ENCODE measurements at places on chromosomes 3 and 15.

DNA sequence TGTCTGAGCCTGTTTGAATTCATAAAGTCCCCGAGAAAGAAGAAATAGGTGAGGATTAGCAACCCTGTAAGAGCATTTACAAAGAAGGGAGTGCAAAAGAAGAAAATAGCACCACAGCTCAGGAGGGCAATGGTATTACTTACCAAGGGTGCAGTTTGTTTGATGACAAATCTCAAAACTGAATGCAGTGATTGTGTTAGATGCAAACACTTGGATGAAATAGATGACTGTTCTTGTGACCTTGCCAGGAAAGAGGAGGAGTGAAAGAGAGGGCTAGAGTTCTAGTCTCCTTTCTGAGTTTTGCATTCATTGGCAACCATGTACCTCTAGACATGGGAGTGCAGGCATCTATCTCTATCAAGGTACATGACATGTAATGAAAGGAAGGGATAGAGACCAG is 1030.8 kb upstream of the CFAP20DC start:
- DNase-seq, result no peak

DNA sequence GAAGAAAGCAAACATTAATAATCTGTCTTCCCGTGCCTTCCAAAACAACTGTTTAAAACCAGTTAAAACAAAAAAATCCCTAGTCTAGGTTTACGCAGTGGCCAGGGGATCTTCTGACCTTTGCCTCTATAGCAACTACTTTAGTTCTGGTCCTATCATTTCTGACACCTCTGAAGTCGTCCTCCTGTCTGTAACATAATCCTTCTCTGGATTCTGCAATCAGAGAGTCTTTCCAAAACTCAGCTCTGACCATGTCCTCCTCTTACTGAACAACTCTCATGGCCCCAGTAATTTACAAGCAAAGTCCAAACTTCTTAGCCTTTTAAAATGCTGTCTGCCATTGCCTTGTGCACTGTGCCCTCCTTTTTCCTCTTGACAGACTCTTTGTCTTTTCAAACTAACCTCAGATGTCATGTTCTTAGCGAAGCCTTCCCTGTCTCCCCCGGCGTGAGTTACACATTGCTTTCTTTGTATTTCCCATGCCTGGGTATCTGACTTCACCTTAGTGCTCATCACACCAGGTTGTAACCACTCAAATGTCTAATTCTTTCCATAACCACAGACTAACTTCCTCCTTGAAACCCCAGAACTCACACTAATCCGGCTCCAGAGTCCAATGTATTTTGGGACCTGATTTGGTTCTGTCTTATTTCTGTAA is 105.2 kb upstream of the BNIP2 start:
- DNase-seq, result no peak

DNA sequence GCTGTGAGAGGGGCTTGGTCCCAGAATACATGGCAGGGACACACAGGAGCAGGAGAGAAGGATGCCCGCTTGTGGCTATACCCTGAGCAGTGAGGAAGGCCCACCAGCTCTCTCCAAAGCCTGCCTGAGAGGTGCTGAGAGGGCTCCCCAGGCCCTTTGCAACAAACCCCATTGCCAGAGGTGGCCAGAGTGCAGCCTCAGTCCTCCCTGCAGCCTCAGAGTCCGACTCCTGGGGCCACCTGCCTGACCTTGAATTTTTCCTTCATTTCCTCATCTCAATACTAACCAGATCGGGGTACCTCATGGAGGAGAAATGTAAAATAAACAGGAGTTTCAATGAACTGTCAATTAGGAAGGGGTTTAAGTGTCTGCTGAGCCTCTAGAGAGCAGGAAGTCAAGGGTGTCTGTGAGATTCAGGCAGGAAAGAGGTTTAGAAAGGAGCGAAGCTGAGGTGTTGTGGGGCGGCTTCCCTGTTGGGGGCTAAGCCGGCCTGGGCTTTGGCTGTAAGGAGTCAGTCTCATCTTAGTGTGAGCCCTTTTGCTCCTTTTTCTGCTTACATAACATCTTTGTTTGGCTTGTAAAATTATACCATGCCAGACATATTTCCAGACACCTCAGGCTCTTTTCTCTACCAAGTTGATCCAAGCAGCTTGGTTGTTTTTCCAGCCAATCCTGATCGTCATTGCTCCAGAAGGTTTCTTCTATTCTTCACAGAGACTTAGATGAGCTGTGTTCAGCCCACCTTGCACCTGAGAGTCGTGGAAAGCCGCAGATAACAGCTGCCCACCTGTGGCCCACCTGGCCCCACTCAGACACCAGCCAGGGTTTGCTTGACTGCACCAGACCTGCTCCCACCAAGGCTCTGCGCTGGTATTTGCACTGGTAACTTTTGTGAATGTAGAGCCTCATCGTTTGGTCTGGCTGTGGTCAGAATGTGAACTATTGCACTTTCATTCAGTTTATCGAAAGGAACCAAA is 36.7 kb downstream of the CMTM7 start:
- no peak for DNase-seq

- DNase-seq, result no peak
Measured at GRCh38 chr15:23897531-23897930, 210.4 kb upstream of the NDN start.

GRCh38 chr3:127867986-127868385 is 45.7 kb upstream of the MGLL start:
- DNase-seq, result no peak

- no peak for DNase-seq
Measured at GRCh38 chr3:194267744-194268653, 83.1 kb downstream of the CPN2 start.

DNA sequence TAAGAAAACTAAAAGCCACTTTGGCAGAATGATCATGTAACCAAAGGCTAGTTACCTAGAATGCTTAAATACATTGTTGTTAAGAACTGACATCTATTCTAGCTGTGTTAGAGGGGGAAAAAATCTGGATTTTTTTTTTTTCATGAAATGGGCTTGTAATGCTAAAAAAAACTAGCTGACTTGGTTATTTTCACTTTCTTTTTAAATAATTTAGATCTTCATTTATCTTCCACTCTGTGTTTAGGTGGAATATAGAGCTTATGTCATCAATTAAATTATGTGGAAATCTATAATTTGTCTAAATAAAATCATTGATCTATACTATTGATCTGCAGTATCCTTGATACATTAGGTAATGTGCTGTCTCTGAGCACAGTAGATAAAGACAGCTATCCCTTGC is 217.4 kb downstream of the TCF12 start:
- DNase-seq, result no peak

GRCh38 chr3:43525386-43525785 is 96.4 kb downstream of the ANO10 start:
- no peak for DNase-seq

- DNase-seq, result peak; percentile 7
Measured at GRCh38 chr15:42239528-42240182, 31.6 kb upstream of the VPS39 start.

DNA sequence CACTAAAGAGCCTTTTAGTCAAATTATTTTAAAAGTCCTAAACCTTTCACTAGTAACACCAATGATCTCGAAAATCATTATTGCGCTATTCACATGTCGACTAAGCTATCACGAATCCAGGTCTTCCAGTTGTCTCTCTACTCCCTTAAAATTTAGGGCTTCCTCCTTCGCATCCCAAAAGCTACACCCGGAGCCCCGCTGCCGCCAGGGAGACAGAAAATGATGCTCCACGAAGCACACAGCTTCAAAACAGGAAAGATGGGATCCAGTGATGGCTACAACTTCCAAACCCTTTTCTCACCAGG is 253 bp downstream of the IFT80 start:
- DNase-seq, result no peak

DNA sequence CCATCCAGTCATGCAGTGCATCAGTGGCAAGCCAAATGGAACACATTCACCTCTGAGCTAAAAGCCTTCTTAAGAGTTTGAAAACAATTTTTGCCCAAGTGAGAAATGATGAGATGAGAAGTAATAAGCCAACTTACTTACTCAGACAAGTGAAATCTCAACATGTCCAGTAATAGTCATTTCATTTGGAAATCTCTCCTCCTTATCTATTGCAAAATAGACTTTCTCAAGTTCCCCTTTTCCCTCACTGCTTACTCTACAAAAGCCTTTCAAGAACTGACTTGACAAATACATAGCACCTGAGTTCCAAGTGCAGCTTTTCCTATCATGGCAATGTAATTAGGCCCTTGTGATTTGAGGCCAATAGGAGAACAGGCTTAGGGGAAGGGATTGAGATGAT is 282.3 kb downstream of the SLC9A9 start:
- DNase-seq, result no peak

DNA sequence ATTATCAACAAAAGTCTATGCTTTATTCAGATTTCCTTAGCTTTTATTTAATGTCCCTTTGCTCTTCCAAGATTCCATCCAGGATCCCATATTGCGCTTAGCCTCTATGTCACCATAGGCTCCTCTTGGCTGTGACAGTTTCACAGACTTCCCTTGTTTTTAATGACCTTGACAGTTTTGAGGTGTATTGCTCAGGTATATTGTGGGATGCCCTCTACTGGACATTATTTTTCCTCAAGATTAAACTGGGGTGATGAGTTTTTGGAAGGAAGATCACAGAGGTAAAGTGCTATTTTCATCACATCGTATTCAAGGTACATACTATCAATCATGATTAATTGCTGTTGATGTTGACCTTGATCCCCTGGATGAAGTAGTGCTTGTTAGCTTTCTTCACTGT is 99.1 kb upstream of the SMAD3 start:
- no peak for DNase-seq

DNA sequence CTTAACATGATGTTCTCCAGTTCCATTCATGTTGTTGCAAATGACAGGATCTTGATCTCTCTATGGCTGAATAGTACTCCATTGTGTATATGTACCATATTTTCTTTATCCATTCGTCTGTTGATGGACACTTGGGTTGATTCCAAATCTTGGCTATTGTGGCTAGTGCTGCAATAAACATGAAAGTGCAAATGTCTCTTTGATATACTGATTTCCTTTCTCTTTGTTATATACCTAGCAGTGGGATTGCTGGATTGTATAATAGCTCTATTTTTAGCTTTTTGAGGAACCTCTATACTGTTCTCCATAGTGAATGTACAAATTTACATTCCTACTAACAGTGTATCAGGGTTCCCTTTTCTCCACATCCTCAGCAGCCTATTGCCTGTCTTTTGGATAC is 5.9 kb upstream of the RBP2 start:
- DNase-seq, result no peak

GRCh38 chr3:105610473-105610872 is 243.8 kb downstream of the ALCAM start:
- DNase-seq, result no peak

DNA sequence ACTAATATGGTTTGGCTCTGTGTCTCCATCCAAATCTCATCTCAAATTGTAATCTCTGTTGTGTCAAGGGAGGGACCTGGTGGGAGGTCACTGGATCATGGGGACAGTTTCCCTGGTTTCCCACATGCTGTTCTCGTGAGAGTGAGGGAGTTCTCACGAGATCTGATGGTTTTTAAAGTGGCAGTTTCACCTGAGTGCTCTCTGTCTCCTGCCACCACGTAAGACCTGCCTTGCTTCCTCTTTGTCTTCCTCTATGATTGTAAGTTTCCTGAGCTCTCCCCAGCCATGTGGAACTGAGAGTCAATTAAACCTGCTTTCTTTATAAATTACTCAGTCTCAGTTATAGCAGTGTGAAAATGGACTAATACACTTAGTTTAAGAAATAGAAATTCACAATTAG is 228.9 kb downstream of the CD47 start:
- no peak for DNase-seq

- DNase-seq, result no peak
Measured at GRCh38 chr3:152069871-152070270, 196.4 kb downstream of the SUCNR1 start.

DNA sequence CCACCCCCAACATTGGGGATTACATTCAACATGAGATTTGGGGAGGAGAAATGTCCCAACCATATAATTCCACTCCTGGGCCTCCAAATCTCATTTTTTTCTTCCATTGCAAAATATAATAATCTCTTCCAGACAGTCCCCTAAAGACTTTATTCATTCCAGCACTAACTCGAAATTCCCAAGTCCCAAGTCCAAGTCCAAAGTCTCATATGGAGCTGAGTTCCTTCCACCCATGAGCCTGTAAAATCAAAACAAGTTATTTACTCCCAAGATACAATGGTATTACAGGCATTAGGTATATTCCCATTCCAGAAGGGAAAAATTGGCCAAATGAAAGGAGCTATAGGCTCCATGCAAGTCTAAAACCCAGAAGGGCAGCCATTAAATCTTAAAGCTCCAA is 56.7 kb downstream of the P2RY1 start:
- no peak for DNase-seq

- no peak for DNase-seq
Measured at GRCh38 chr3:39350714-39351113, 21.2 kb downstream of the CCR8 start.

- no peak for DNase-seq
Measured at GRCh38 chr3:54549607-54550220, 378.1 kb downstream of the LRTM1 start.

- peak; percentile 60 for DNase-seq
Measured at GRCh38 chr15:29021857-29022256, 136.1 kb downstream of the APBA2 start.

DNA sequence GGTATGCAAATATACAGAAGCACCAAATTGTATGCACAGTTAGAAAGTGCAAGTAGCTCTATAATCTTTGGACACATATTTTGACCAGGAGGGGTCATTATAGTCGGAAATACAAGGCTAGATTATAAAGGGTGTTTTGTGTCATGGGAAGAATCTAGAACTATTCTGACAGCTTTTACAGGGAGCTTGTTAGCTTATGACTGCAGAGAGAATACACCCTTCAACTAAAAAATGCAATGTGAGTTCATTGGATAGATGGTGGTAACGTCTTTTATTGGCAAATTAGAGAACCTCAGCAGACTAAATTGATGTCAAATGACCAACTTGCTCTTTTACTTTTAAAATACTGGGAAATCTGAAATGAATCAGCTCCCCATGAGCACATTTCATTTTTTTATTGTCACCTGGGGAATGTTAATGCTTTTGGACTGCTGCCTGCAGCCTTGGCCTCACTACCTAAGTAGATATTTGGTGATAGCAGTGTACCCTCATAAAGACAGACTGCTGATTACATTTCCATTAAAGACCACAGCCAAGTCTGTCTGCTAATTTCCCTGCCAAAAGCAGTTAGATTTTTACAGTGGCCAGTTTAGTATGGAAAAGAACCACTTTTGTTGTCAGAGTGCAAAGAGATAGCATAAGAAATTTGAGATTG is 515.9 kb upstream of the DPPA4 start:
- no peak for DNase-seq

DNA sequence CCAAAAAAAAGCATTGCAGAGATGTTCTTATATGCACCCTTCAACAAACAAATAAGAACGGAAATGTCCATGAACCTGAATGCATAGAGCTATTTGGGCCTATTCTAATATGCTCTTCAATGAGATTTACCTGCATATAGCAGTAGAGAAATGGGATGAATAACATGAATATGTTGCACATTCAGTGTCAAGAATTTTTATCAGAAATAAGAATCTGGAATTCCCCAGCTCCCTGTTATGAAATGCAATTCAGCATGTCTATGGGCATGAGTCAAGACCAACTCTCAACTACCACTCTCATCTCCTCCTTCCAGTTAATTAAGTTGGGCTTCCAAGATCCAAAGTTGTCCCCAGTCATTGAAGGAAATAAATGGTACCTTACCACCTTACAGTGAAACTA is 133.7 kb upstream of the ALCAM start:
- DNase-seq, result no peak

- no peak for DNase-seq
Measured at GRCh38 chr15:45794712-45795439, 160.0 kb downstream of the SQOR start.

GRCh38 chr3:23219117-23219516 is 16.0 kb downstream of the UBE2E2 start:
- DNase-seq, result no peak

GRCh38 chr3:190014940-190015339 is 105.8 kb downstream of the P3H2 start:
- no peak for DNase-seq

Measured in hepatic stellate cell (primary cell).